Sigmoid colon (tissue), 7 donors: ENCODE measurements at places on chromosomes 2 and 18. TPM values are rescaled to one million over a fixed set of nuclear protein-coding genes. Genes with fewer than 3 reads are reported as not detected.

DNA sequence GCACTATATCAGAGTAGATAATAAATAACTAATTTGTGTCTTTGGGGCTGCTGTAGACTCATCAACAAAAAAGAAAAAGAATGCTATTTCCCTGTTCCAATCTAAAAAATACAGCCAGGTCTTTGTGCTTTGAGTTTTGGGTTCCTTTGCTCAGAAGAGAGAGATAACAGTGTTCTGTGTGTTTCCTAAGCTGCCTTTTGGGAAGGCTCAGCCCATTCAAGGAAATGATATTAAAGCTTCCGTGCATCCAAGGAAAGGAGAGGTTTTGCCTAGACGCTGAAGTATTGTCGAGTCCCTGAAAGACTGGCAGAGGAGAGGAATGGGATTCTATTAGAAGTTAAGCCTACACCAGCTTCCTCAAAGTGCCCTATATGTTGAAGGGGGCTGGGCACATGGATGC is 25.8 kb upstream of the LRP2 start:
- H3K4me3 ChIP-seq: no peak overlapping the region
- DNase-seq: no peak
- H3K4me1 ChIP-seq: no peaks in the 10 kb centered on the region
- H3K27ac ChIP-seq: no peak overlapping the region
- no peaks in the 10 kb centered on the region for H3K36me3 ChIP-seq

Gene IL1B
- 8.5 TPM for polyA plus RNA-seq

Gene GKN1
- not detected for polyA plus RNA-seq

GRCh38 chr2:218081695-218082094 is 12.6 kb downstream of the RUFY4 start:
- H3K27me3 ChIP-seq: no peaks in the 10 kb centered on the region
- no peak overlapping the region for H3K27ac ChIP-seq
- no peaks in the 10 kb centered on the region for H3K36me3 ChIP-seq
- H3K4me1 ChIP-seq: no peaks in the 10 kb centered on the region
- H3K4me3 ChIP-seq: no peak overlapping the region
- DNase-seq: no peak

Gene ZCCHC2
- polyA plus RNA-seq: 9.2 TPM

Gene FAM117B
- polyA plus RNA-seq: 4.6 TPM

DNA sequence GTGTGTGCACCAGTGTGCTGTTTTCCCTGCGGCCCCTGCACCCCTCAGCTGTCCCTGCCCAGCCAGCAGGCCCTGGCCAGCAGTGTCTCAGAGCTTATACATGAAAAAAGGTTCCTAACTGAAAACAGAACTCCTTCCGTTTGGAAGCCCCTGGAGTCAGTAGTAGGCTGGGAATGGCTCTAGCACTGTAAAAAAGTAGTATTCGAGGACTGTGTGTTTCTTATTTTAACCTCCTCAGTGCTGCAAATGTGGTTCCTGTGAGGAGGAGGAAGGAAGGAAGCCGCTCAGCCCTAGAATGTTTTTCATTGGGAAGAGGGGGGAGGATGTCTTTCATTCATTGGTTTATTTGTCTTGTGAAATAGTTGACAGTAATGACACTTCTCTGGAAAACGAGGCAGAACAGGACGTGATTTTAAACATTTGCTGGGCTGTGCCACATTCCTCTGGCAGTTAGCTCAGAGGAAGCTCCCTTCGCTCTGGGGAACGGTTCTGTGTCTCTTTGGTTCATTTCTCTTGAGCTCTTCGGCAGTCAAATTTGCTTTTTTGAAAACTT is 103.5 kb downstream of the SPTBN1 start:
- H3K4me3 ChIP-seq: peak overlapping the region; percentile 40
- no peaks in the 10 kb centered on the region for H3K27me3 ChIP-seq

DNA sequence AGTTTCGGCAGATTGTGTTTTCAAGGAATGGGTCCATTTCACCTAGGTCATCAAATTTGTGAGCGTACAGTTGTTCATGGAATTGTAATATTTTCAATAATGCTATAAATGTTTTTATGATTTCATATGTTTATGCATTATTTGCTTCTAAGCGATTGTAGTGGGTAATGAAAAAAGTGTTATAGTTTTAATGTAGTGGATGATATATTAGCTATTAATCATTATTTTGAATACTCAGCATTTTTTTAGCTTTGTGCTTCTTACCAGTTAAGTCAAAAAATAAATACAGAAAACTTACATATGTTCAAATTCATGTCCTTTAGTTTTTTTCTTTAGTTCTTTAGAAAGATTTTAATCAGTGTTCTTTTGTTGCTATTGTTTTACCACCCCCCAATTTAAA is 677.0 kb downstream of the STK39 start:
- H3K27me3 ChIP-seq: no peaks in the 10 kb centered on the region
- no peak overlapping the region for H3K27ac ChIP-seq
- no peaks in the 10 kb centered on the region for H3K4me1 ChIP-seq
- no peak for DNase-seq

Gene SAG
- not detected for polyA plus RNA-seq
